ENCODE measurements at places on chromosomes 3 and 15.

DNA sequence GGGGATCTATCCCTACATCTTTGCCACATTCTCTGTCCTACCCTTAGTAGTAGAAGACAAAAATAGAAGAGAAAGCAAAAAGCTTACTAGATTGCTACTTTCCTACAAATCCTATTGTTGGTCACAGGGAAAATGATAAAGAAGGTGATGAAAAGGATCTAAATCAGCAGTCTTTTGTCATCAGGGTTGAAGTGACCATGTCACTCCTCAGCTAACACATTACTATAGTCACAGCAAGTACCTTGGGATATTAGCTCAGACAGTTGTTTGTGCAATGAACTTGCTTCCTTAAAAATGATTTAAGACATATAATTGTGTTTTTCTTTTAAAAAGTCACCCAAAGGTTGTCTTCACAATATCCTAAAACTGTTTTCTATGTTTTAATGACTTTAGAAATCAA lies 6.3 kb downstream of the ST3GAL6 start:
- no peak for DNase-seq

- no peak for DNase-seq
Measured at GRCh38 chr3:186168976-186169375, 60.1 kb upstream of the ETV5 start.

GRCh38 chr3:45537970-45538640 lies 56.4 kb upstream of the LIMD1 start:
- DNase-seq, result no peak

- DNase-seq, result no peak
Measured at GRCh38 chr3:123037015-123037375, 9.4 kb upstream of the SEMA5B start.

DNA sequence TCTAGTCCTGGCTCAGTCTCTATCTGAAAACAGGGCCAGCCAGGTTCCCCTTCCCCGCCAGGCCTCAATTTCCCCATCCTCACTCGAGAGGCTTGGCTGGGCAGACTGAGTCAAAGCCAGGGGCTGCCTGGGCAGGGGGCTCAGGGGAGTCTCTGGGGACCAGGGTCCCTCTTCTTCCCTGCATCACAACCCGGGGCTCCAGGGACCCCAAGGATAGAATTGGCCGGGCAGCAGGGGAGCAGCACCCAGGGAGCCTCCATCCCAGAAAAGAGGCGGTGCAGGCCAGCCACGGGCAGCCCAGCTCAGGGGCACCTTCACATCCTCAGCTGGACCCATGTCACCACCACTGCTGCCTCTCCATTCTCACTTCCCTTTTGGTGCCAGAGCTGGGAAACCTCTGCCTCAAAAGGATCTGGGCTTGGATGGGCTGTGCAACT lies 13.3 kb upstream of the PLXND1 start:
- DNase-seq, result no peak

GRCh38 chr3:99907959-99908544 lies 90.4 kb downstream of the CMSS1 start:
- DNase-seq, result no peak

DNA sequence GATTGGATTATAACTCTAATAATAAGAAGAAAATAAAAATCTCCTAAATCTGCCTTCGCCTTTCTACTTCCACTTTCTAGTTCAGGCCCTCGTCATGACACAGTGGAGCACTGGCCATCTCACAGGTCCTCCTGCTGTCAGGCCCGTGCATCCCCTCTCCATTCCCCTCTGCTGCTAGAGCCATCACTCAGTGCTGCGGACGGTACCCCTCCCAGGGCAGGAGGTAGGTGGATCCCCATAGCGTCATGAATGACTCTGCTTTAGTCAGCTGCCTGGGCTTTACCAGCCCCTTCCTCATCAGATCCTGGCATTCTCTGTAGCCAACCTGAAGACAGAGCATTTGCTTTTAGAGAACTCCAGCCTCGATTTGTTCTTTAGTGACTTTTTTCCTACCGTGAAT lies 12.0 kb upstream of the PPP1R2 start:
- no peak for DNase-seq

DNA sequence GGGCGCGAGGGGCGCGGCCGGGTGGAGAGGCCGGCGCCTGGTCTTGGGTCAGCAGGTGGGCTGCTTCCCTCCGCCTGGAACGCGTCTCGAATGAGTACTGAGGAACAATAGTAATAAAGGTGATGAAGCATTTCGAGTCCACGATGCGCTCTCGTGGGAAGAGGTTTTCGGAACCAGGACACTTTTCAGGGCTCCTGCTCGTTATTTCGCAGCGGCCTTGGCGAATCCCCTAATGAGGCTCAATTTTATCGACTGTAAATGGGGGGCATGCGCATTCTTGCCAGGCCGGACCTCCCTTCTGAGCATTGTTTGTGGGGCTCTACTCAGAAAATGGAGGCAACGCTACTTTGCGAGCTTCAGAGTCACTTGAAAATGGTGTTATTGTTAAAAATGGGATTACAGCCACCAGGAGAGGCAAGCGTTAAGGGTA lies 1.2 kb downstream of the NR2C2 start:
- DNase-seq, result no peak

GRCh38 chr15:42165106-42165505 lies 8.7 kb upstream of the PLA2G4F start:
- DNase-seq, result no peak

GRCh38 chr3:126883241-126883640 lies 99.7 kb upstream of the PLXNA1 start:
- DNase-seq, result no peak

DNA sequence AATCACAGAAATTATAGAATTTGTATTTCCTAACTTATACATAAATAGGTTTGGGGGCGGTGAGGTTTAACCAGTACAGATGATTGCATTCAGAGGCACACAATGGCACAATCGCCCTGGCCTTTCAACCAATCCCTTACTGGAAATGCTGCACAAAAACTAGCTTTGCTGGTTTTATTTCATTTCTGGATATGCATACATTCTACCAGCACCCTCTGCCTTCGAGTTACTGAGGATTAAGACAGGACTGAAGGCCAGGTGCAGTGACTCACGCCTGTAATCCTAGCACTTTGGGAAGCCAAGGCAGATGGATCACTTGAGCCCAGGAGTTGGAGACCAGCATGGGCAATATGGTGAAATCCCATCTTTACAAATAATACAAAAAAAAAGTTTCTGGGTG lies 336.1 kb downstream of the ARRDC4 start:
- DNase-seq, result no peak

GRCh38 chr3:75978686-75979085 lies 193.3 kb upstream of the ZNF717 start:
- no peak for DNase-seq

- no peak for DNase-seq
Measured at GRCh38 chr3:194689493-194689944, 3.8 kb downstream of the FAM43A start.

- DNase-seq, result no peak
Measured at GRCh38 chr3:127654374-127654773, 18.4 kb upstream of the ABTB1 start.

- no peak for DNase-seq
Measured at GRCh38 chr3:462851-463250, 266.3 kb downstream of the CHL1 start.

DNA sequence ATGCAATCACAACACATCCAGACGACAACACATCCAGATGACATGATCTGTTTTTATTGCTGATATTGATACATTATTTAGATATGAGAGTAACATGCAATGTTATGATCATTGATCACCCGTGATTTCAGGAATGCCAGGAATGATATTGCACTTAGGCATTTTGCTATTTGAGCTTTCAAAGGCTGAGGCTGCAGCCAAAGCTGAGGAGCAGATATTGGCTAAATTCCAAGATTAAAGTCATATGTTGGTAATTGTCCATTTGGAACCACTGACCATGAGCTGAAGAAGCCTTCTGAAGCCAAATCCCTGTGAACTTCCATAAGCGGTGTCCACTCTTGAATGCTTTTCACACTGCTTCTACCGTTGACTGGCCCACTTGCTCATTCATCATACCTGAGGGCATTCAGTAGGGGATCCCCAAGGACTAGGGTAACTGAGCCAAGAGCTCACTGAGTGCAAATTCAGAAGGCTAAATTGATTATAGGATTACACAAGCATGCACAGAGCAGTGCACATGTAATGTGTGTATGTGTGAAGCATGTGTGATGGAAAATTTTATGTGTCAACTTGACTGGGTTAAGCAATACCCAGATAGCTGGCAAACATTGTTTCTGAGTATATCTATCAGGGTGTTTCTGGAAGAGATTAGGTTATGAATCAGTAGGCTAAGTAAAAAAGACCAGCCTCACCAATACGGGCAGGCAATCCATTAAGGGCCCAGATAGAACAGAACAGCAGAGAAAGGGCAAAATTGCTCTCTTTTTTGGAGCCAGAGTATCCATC lies 92.1 kb upstream of the PLAAT1 start:
- DNase-seq, result no peak

GRCh38 chr3:39127269-39127907 lies 19.9 kb downstream of the TTC21A start:
- no peak for DNase-seq

- DNase-seq, result no peak
Measured at GRCh38 chr3:126908752-126909275, 74.1 kb upstream of the PLXNA1 start.

GRCh38 chr3:78724859-78725258 lies 1042.9 kb downstream of the ROBO1 start:
- no peak for DNase-seq

GRCh38 chr3:98725352-98725751 lies 37.8 kb upstream of the ST3GAL6 start:
- no peak for DNase-seq

DNA sequence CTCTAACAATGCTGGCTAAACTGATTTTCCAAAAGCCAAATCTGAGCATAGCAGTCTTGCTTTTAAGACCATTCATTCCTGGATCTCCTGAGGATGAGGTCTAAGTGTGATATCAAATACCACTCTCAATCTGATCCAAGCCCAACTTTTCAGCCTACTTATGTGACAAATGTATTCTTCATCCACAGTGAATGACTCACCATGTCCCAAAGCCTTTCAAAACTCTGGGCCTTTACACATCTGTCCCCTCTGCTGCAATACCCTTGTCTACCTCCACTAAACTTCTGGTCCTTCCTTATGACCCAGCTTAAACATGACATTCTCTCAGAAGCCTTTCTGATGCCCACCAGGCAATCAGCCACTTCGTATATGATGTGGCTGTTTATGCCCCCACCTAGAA lies 4.6 kb downstream of the ANAPC13 start:
- no peak for DNase-seq

- no peak for DNase-seq
Measured at GRCh38 chr3:65070968-65071367, 383.2 kb upstream of the ADAMTS9 start.

GRCh38 chr15:69891070-69891536 lies 206.6 kb downstream of the TLE3 start:
- no peak for DNase-seq

- DNase-seq, result no peak
Measured at GRCh38 chr3:25673738-25674298, 9.1 kb upstream of the TOP2B start.

GRCh38 chr15:95492388-95493070 lies 838.0 kb upstream of the NR2F2 start:
- no peak for DNase-seq

DNA sequence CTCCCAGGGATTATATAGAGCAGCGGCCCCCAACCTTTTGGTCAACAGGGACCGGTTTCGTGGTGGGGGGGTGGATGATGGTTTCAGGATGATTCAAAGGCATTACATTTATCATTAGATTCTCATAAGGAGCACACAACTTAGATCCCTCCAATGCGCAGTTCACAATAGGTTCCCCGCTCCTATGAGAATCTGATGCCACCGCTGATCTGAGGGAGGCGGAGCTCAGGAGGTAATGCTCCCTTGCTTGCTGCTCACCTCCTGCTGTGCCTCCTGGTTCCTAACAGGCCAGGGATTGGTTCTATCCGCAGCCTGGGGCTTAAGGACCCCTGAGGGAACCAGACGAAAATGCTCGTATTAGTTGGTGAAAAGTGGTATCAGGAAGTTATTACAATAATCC lies 1.3 kb upstream of the HACD2 start:
- DNase-seq, result no peak

DNA sequence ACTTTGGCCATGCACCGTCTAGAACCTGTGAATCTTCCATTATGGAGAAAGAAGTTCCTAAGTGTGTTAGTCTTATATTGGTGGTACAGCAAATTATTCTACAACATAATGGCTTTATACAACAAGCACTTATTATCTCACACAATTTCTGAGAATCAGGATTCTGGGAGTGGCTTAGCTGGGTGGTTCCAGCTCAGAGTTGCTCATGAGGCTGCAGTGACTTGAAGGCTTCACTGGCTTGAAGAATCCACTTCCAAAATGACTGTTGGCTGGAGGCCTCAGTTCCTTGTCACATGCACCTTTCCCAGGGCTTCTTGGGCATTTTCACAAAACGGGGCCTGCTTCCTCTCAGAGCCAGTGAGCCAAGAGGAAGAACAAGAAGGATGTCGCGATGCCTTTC lies 82.3 kb upstream of the RNF7 start:
- no peak for DNase-seq

GRCh38 chr3:34109021-34109420 lies 310.6 kb downstream of the PDCD6IP start:
- DNase-seq, result no peak

DNA sequence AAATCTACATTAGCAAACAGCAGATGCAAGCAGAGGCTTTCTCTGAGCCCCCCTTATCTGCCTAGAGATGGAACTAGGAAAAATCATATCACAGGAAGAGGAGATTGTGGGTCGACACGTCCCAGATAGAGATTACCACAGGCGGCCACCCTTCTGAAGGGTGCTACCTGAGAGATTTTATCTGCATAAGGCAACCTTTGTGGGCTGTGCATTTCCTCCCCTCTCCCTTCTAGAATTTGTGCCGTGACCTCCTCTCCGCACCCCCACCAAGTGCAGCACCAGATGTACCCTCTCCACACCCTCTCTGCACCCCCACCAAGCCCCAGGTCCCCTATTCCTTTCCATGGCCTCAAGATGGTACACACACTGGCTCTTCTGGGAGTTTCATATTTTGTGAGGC lies 27.4 kb downstream of the METTL6 start:
- no peak for DNase-seq

GRCh38 chr15:54829821-54830220 lies 366.9 kb downstream of the RSL24D1 start:
- no peak for DNase-seq

GRCh38 chr3:53071882-53072431 lies 26.1 kb upstream of the SFMBT1 start:
- no peak for DNase-seq

DNA sequence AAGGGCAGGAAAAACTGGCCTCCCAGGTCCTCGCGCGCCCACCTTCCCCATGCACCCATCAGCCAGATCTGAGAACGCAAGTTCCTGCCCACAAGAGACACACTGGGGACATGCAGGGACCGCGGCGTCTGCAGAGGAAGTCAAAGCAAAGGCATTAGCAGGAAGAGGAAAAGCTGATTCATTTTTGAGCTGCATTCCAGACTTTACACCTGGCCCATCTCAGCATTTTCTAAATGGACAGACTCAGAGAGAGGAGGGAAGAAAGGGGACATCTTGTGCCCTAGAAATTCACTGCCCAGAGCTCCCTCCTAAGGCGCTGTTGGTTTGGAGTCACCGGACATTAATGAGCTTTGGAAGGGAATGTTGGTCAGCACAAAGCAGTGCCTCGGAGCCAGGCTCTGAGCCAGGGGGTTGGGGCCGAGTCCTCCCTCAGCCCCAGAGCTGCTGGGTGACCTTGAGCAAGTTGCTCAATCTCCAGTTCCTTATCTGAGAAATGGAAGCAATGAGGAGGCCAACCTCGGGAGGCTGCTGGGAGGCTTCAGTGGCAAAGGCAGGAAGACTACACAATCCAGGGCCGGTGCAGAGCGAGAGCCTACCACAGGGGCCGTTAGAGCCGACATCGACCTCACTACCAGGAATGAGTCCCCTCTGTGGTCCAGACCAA lies 150.5 kb upstream of the IQSEC1 start:
- DNase-seq, result no peak
